ENCODE measurements at places on chromosomes 11 and 22.

GRCh38 chr11:1652026-1652425 lies 22.5 kb downstream of the KRTAP5-5 start:
- DNase-seq: no peak

- no peak for DNase-seq
These were observed 10.3 kb upstream of the IGSF9B start for GRCh38 chr11:133966921-133967598.

DNA sequence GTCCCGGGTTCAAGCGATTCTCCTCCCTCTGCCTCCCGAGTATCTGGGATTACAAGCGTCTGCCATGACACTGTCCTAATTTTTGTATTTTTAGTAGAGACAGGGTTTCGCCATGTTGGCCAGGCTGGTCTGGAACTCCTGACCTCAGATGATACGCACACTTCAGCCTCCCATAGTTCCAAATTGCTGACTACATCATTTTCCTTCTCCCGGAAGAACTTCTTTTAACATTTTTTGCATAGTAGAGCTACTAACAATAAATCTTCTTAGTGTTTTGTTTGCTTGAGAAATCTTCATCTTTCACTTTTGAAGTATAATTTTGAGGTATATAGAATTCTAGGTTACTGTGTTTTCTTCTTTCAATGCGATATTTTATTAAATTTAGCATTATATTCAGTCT lies 1415.1 kb upstream of the RAG2 start:
- no peak for DNase-seq

GRCh38 chr22:43293259-43293654 lies 49.9 kb downstream of the SCUBE1 start:
- no peak for DNase-seq
